SIG-M5 (cell line): ENCODE measurements at places on chromosomes 6 and 20.

DNA sequence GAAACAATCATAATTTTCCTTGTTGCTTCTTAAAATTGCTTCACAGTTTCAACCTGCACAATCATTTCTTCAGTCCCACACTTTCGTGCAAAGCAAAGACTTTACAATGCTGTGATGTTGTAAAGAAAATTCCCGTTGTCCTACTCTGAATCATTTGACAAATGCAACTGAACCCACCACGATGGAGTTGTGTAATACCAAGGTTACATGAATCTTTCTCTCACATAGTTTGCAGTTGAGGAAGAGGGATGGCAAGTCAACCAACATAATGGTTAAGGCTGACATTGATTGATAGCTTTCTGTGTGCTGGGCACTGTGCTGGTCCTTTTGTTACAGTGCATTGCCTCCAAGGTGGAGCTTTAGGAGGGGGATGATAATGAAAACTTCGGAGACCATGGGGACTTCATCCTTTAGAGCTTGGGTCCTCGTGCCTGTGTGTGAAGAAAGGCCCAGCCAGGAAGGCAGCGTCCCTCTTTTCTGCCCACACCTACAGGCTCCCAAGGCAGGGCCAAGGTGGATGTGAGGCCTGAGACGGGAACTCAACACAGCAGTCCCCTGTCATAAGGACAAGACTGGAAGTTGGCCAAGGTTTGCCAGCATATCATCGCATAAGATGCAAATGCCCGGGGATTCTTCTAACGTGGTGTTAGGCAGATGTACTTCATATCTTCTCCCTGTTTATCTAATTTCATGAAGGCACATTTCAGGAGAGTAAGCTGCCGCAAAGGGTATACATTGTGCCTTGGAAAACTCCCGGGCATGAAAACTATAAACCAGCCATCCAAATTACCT is 96.9 kb downstream of the LY86 start:
- DNase-seq = no peak

DNA sequence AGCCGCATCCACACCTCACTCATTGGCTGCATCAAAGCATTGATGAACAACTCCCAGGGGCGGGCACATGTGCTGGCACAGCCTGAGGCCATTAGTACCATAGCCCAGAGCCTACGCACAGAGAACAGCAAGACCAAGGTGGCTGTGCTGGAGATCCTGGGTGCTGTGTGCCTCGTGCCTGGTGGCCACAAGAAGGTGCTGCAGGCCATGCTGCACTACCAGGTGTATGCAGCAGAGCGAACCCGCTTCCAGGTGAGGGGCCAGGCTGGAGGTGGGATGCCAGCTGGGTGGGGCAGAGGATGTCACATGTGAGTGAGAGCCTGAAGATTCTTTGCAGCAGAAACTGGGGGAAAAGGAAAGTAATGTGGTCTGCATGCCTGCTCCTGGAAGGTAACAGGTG is 66.7 kb downstream of the MOCS1 start:
- no peak for DNase-seq

GRCh38 chr6:166496460-166496859 is 90.0 kb downstream of the RAMACL start:
- DNase-seq = no peak

DNA sequence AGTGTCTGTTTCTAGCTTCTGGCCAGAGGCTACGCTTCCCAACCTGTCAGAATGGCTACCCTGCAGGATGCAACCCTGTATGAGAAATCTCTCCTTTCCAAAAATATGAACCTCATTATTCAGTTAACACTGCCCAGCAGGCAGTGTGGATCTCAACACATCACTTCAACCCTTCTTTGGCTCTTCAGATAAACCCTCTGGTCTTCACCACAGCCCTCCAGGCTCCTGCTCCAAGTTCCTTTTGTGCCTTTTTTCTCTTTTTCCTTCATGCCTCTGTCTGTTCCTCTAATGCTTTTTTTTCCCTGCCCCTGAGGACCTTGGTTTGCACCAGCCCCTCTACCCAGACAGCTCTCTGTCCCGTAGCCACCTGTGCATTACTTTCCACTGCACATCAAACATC is 207.4 kb downstream of the MYLK4 start:
- no peak for DNase-seq

DNA sequence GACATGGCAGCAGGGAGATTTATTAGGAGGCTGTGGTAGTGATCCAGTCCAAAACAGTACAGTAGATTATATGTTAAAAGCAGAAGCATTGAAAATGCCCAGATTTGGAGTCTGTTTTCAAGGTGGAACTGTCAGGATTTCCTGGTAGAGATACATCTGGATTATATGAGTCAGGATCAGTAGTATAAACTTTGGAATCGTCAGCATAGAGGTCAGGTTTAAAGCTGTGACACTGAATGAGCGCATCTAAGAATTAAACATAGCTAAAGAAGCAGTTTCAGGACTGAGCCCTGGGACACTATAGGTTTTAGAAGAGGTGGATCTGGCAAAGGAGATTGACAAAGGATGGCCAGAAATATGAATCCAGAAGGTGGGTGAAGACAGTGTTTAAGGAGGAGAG is 60.4 kb downstream of the RNF144B start:
- no peak for DNase-seq

GRCh38 chr6:7922596-7922995 is 12.0 kb upstream of the TXNDC5 start:
- DNase-seq = no peak
